ENCODE measurements at places on chromosomes 7 and 10.
A peak's percentile ranks its signal among the peaks of the same experiment; 100 is the strongest.

- DNase-seq, result no peak
Observed at GRCh38 chr7:130148561-130148960, 56.6 kb downstream of the TMEM209 start.

GRCh38 chr7:92634924-92635519, 44.8 kb upstream of the FAM133B start:
- DNase-seq, result no peak

DNA sequence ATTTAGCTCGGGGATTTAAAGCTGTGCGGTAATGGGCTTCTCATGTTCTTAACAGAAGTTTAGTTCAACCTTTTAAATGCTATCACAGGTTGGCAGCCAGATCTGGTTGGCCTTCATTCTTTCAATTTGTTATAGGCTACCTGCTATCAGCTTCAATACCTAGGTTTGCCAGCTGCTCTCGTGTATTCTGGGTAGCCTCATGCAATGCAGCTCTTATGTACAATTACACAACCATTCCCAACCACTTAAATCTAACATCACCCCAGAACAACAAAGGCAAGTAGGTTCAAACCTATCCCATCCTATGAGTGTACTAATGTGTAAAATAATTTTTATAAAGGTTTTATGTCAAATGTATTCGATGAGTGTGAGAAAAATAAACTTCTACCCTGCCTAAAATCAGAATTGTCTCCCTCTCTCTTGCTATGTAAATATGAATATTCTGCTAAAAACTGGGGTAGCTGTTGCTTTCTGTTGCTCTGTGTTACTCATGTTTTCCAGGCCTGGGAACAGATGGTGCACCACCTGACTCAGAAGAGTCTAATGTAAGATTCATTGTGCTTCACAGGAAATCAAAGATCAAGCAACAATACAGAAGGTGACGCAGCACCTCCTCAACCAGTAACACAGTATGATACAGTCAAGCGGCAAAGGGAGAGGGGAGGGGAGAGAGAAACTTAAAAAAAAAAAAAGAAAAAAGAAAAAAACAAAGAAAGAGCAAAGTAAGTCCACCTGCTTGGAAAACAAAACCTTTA, 188.6 kb downstream of the ETV1 start:
- DNase-seq, result no peak

- DNase-seq, result no peak
Observed at GRCh38 chr10:14172336-14172950, 158.3 kb downstream of the FRMD4A start.

GRCh38 chr7:28142650-28143049, 37.9 kb downstream of the JAZF1 start:
- no peak for DNase-seq

DNA sequence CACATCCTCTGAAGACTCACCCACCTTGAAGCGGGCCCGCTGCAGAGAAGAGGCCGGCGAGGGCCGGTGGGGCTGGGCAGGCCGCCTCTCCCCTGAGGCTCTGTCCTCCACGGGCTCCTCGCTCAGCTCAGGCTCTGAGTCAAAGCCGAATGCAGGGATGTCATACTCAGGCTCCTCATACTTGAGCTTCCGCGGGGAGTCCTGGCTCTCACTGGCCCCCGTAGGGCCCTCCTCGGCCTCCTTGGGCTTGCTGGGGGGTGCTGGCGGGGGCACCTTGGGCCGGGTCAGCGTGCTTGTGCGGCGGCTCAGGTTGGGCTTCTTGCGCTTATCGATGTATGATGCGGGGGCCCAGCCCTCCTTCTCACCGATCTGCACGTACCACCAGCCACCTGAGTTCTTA, 109.9 kb downstream of the NEURL1 start:
- DNase-seq, result no peak

- peak; percentile 5 for DNase-seq
Observed at GRCh38 chr10:77513781-77514331, 123.8 kb downstream of the KCNMA1 start.

GRCh38 chr7:107937531-107937930, 46.5 kb downstream of the DLD start:
- no peak for DNase-seq

DNA sequence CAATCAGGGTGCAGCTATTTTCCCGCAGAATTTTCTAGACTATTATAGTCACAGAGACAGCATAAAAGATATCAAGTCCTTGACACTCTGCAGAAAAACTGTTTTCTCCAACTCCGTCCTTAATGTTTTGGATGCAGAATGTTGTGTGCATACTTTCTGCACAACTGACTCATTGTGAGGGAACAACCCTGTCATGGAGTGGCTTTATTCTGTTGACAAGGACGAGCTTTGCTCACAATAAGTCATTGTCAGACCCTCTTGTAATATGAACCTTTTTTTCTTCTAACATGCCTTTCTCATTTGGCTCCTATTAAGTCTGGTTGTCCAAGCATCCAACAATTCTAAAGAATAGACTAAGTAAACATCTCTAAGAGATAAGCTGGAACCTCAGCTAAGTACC, 17.3 kb downstream of the ABCB4 start:
- no peak for DNase-seq

- DNase-seq, result no peak
Observed at GRCh38 chr7:131104596-131105293, 222.9 kb upstream of the MKLN1 start.

GRCh38 chr10:49066944-49067730, 48.2 kb downstream of the VSTM4 start:
- no peak for DNase-seq

- DNase-seq, result no peak
Observed at GRCh38 chr7:80362010-80362618, 149.8 kb downstream of the GNAT3 start.

DNA sequence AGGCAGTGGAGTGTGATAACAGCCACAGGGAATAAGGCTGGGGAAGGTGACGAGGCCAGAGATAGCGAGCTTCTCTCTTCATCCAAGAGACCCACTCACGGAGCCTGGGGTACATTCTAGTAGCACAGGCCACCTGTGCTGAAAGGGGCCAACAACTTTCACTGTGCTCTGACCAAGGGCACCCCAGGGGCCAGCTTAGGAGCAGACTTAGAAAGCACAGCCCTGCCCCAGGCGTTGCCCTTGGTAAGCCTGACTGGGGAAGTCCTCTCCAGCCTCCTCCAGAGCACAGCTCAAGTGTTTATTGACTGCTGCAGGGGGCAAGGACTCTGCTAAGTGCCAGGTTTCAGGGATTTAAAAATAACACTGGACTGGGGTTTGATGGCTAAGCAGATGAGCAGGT, 44.7 kb downstream of the EBF3 start:
- no peak for DNase-seq

- no peak for DNase-seq
Observed at GRCh38 chr10:48697091-48697490, 12.4 kb downstream of the WDFY4 start.

DNA sequence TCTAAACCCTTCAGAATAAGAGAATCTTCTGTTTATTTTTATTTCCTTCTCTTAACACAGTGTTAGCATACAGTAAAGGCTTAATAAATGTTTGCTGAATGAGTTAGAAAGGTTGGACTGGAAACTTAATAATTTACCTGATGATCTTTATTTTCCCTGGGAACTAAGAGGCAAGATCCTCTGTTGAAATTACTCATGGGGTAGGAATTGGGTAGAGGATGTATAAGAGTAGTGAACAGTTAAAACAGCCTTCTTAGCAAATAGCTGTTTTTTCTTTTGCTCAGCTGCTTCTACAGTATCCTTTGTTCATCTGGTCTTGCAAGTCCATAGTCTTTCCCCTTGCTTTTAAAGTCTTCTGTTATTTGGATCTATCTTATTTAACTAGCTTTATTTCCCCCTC, 80.0 kb downstream of the AKAP9 start:
- no peak for DNase-seq

GRCh38 chr10:18340496-18341051, 200.3 kb downstream of the CACNB2 start:
- no peak for DNase-seq

GRCh38 chr7:1024876-1025742, 19.2 kb upstream of the GPR146 start:
- DNase-seq, result no peak

DNA sequence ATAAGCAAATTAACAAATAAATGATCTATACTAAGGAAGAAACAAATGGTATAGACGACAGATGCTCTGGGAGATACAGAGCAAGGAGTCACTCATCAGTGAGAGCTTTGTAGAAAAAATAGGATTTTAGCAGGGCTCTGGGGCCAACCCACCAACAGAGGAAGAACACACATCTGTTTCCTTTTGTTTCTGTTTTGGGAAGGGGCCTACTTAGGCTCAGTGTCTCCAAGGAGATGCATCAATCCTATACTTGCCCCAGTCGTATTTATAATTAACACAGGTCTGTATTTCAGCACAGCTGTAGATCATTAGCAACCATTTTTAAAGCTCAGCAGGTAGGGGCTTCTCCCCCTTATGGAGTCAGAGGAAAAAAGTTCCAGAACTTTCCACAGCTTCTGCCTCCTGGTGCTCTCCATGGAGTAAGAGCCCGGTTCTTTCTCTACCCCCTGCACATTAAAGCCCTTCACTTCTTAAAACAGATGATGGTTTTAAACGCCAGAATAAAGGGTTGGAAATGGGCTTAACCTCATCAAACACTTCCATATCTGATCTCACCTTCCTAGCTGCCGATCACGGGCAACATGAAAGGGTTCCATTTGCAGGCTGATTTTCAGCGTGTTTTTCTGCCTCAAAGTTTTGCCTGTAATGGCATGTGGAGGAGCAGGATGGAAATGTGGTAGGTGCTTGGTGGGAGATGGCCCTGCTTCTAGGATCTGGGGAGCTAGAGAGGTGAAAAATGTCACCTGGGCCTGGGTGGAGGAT, 291.7 kb downstream of the TCF7L2 start:
- DNase-seq, result no peak

GRCh38 chr7:111137296-111138192, 46.6 kb downstream of the LRRN3 start:
- DNase-seq, result no peak

DNA sequence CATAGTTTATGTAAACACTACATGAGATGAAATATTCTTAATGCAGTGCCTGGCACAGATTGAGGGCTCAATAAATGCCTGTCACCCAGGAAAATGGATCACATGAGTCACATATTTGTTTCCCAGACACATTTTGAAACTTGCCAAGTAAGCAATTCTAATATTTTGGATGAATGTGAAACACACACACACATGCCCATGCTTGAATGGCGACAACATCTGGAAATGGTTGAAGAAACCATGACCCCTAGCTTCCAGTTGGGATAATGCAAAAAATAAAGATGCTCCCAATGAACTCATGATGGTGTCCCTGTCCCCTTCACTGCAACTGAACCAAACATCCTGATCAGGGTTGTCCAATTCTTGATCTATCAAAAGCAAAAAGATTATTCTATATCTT, 797.3 kb downstream of the XPNPEP1 start:
- DNase-seq, result no peak

GRCh38 chr10:132654708-132655661, 117.4 kb downstream of the INPP5A start:
- DNase-seq, result peak; percentile 36

- no peak for DNase-seq
Observed at GRCh38 chr10:103543617-103544525, 50.4 kb downstream of the NEURL1 start.

GRCh38 chr10:3006093-3006492, 61.3 kb upstream of the PFKP start:
- no peak for DNase-seq

- no peak for DNase-seq
Observed at GRCh38 chr10:121952226-121952625, 22.8 kb downstream of the NSMCE4A start.

DNA sequence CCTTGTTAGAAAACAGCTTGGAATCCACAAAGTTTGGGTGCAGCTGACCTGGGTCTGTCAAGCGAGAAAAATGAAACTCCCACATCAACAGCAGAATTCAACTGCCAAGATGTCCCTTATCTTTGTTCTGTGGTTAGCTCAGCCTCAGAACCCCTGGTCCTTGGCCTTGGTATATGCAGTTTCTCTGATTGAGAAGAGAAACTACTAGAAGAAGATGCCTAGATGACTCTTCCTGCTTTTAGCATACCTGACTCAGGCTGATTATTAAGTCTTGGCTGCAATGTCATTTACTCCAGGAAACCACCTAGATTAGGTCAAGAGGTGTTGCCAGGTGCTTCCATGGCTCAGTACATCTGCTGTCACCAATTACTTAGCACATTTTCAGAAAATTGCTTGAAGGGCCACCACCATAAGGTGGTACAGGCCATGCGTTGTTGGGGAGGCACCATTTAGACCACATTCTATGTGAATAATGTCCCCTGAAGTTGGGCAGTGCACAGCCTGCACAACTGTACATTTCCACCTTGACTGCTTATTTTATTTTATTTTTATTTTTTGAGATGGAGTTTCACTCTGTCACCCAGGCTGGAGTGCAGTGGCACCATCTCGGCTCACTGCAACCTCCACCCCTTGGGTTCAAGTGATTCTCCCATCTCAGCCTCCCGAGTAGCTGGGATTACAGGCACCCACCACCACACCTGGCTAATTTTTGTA, 59.4 kb upstream of the ZNF438 start:
- no peak for DNase-seq

DNA sequence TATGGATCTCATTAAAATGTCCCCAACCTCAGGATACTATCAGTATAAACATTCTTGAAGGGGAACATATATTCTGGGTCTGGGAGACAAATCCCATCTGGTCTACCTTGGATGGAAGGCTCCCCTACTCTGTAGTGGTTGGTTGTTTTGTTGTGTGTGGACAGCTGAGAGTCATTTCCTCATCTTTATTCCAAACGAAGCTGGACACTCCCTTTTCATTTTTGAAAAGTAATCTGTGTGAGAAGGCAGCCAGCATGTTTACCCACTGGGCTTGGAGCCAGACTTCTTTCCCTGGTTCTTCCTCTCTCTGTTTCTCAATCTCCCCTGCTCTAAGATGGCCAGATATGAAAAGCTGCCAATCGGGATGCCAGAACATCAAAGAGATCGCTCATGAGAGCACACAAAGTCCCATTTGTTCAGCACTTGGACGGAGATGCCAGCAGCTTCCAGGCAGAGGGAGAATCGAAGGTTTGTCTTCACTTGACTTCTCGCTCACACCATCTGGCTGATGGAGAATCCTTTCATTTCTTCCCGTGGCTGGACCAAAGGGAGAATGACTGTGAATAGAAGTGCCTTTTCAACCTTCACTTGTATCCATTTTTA, 108.1 kb upstream of the AGR3 start:
- peak; percentile 48 for DNase-seq

DNA sequence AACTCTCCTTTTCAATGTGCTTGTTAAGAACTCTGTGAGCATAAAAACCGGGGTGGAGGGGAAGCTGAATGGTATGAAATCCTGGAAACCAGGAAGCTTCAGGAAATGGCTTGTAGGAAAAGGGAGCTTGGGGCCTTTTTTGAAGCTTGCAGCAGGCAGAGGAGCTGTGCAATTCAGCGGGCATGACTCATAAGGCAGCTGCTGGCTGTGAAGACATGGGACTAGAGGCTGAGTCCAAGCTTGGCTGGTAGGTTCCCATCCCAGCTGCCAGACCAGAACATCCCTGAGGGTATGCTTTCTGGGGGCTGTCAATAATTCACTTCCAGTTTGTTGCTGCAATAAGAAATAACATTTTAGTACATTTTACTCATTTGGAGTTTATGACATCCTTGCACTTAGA, 36.8 kb upstream of the CDC14C start:
- DNase-seq, result no peak

DNA sequence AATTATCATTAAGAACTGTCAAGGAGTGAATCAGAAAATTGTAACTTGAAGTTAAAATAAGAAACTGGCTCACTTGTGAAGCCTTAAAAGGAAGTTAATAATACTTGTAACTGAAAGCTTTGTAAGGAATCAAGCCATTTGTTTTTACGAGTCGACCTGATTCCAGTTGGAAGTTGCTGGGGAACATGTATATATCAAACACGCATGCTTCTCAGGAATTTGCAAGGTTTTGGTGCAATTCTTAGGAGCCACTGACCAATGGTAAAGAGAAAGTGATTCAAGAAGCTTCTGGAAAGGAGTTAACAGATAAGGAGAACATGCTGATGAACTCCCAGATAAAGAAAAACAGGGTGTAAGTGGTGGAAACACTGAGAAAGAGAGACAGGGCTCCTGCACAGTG, 56.4 kb downstream of the ETV1 start:
- no peak for DNase-seq

All from NCI-H1417 (cell line).